ENCODE measurements at places on chromosomes 7 and 10.

DNA sequence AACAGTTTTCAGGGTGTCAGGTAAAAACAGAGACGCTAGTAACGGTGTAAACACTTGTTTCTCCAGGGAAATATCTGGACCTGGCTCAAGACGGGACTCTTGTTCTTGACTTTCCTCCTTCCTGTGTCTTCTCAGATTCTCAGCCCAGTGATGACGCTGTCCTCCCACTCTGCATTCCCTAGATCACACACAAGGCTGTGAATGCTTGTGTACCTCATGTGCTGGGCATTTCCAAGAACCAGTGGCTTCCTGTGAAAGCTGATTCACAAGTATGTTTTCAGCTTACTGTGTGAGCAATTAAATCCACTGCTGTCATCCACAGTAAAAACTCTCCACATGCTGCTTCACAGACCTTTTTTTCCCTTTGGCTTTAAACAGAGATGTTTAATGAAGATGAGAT lies 193.8 kb upstream of the DPP6 start:
- DNase-seq: no peak

DNA sequence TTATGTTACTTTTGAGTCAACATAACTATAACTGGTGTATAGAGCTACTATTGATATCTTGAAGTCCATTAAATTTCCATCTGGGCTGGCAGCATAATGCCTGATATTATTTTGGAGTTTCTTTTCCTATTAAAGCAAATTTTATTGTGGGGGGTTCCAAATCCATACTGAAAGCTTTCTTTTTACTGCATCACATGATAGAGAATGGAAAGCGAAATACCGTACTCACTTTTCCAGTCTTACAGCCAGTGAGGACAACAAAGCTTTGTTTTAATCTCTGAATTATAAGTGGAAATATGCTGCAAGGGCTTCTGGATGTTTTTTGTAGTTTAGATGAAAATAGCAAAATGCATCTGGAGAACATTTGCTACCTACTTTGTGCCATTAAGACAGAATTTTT lies 477.5 kb upstream of the SEMA3D start:
- no peak for DNase-seq

- no peak for DNase-seq
Observed at GRCh38 chr10:125076891-125077541, 83.3 kb downstream of the CTBP2 start.

DNA sequence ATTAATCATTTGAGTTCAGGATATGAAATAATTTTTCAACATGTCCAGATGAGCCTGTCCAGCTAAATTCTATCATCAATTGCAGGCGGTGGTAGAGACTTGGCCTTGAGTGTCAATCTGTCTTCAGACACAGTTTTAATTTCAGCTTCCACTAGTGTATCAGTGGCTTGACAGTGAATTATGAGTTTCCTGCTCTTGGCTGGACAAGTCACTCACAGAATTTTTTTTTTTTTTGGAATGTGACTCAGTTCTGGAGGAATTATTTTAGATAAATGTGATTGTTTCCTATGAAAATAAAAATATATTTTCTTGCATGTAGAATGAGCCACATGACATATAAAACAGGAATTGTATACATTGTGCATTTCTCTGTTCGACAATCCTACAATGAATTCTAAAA lies 319.9 kb upstream of the AKR1E2 start:
- no peak for DNase-seq

DNA sequence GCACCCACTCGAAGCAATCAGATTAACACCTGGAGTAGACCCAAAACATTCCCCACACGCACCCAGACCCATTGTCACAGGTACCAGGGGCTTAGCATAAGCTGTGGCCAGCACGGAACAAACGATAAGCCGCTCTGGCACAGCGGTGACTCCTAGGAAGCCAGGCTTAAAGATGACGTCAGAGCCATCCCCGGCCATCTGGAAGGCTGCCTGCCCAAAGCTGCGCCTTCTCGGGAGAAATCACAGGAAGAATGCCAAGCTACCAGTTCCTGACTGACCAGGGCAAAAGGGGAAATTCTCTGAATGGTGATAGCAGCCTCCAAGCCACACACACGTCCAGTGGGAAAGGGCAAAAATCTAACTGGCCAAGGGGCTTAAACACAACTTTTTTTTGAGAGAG lies 13.0 kb upstream of the WIPI2 start:
- DNase-seq: no peak

DNA sequence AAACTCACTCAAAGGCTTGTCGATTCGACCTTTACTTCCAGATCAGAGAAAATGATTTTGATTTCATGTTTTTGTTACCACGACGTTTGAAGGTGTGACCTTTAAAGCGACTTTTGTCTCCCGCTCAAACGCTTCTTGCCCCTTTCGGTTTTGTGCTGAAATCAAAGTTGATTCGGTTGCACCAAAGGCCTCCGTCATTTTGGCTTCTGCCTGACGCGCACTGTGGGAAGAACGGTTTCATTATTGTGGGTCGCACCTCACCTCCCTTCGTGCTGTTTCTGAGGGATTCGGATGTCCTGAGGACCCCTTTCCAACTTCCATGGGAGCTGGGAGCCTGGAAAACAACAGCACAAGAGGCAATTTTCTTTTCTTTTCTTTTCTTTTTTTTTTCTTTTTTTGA lies 176.9 kb downstream of the DNAJB6 start:
- no peak for DNase-seq

- no peak for DNase-seq
Observed at GRCh38 chr7:89839329-89839728, 314.9 kb upstream of the STEAP1 start.

DNA sequence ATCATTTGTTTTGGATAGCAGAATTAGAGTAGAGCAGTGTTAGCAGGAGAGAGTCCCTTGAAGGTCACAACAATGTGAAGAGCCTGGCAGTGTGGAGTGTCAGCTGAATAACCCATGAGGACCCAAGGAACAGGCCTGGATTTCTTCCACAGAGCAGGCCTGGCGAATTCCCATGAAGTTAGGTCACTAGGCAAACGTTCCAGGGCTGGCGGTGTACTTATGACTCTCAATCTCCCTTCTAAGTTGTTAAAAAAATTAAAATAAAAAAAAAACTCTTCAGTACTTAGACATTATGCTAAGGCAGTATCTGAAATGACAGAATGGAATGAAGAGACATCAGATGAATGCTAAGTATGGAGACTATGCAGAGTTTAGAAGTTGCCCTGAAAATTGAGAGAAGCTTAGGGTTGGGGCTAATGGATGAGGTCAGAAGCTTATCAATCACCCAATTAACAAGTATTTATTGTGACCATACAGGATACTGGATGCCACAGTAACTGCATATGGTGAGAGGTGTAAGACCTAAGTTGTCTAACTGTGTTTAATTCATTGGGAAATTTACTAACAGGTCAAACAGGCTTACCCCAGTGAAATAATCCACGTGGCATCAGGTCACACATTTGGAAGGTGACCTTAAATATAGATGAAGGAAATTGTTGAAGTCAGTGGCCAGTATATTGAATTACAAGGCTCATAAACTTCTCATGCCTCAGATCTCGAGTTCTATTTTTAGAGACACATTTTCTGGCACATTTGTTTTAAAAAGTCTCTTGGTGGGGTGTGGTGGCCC lies 126.2 kb upstream of the NRP1 start:
- DNase-seq: no peak

DNA sequence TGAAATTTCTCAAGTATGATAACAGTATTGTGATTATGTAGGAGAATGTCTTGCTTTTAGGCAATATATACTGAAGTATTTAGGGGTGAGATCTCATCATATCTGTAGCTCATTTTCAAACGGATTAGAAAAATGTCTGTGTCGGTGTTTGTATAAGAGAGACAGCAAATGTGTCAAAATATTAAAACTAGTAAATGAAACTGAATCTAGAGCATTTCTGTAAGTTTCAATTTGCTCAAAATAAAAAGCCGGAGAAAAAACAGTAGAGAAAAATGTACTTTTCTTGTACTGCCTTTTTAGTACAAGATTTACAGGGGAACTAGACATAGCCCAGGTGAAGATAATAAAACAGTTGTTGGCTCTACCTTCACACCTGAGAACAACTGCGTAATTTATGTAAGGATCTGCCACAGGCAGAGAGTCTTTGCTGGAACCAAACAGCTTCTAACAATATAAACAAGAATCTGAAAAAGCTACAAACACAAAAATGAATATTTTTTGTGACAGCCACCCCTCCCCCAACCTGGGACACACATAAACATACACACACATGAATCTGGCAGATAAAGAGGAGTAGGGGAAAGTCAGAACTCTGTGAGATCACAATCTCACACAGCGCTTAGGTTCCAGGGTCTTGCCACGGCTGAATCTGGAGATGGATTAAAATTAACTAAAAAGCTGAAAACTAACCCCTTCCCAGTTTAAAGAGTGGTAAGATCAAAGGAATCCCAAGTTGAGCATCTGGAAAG lies 153.3 kb downstream of the AVL9 start:
- no peak for DNase-seq

DNA sequence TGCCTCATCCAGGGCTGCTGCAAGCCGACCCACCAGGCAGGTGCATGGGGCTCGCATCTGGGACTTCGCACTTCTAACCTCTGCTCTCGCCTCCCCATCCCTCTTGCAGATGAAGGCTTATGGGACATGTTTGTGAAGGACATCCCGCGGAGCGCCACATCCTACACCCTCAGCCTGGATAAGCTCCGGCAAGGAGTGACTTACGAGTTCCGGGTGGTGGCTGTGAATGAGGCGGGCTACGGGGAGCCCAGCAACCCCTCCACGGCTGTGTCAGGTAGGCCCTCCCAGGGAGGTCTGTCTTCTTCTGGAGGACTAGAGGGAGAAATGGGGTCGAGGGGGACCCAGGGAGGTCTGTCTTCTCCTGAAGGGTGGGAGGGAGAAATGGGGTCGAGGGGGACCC lies 448.9 kb upstream of the FOXK1 start:
- no peak for DNase-seq

- no peak for DNase-seq
Observed at GRCh38 chr10:113316506-113316905, 236.3 kb upstream of the HABP2 start.

- DNase-seq: no peak
Observed at GRCh38 chr7:142832417-142832816, 22.5 kb upstream of the EPHB6 start.

- DNase-seq: peak; percentile 92
Observed at GRCh38 chr7:44638611-44639557, 32.5 kb downstream of the OGDH start.

- no peak for DNase-seq
Observed at GRCh38 chr10:48187713-48188485, 86.6 kb downstream of the FRMPD2 start.
